ENCODE measurements at places on chromosomes 7 and 10.

DNA sequence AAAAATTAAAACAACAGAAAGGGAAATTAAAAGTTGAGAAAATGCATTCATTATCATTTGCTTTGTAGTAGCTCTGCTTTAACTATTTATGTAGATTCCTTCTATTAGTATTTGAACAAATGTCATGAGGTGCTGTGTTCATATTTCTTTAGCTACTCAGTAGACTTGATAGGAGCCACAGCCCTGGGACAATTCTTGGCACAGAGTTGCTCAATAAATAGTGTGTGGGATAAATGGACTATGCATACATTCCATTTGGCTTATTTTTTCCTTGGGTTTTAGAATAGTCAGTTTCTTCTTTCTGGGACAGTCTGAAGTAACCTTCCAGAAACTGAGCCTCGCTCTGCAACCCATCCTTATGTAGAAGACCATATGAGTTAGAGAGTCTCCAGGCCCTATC is 13.4 kb downstream of the RPP30 start:
- DNase-seq, result no peak

DNA sequence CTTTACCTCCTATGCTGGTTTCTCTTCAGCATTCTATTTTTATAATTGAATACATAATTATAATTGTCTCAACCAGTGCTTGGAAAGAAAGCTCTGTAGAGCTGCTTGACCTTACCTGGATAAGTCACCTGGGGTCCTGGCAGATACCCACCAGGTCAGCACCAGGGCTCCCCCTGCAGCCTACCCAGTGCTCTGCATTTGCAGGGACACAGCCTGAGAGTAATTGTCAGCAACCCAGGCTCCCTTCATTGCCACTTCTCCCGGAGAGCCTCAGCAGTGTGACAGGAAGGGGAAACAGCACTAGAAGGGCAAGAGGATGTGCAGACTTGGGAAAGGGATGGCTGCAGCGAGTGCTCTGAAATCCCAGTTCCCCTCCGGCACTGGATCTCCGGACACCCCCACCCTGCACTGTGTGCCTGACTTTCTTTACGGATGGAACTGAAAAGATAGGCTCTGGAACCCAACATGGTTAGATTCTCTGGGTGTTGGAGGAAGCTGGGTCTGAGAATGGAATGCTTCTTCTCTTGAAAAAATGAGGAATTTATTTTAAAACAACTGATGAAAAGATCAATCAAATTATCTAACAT is 11.4 kb upstream of the PAX4 start:
- no peak for DNase-seq

DNA sequence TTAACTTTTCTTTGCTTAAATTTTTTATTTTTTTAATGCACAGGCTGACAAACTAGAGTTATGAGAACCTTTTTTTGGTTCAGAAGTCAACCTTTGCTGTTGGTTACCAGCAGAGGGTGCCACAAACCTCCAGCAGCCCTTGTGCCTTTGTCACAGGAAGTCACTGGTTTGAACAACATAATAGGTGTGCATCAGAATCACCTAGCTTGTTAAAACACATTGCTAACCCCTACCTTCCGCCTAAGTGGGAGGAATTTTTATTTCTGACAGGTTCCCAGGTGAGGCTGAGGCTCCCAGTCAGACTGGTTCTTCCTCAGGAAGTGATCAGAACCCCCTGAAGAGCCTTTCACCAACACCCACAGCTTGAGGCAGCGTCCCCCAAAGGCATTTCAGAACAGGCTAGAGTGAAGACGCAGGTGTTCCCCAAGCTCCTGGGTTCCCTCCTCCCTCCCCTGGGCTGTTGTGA is 22.6 kb upstream of the VDAC2 start:
- peak; percentile 61 for DNase-seq

DNA sequence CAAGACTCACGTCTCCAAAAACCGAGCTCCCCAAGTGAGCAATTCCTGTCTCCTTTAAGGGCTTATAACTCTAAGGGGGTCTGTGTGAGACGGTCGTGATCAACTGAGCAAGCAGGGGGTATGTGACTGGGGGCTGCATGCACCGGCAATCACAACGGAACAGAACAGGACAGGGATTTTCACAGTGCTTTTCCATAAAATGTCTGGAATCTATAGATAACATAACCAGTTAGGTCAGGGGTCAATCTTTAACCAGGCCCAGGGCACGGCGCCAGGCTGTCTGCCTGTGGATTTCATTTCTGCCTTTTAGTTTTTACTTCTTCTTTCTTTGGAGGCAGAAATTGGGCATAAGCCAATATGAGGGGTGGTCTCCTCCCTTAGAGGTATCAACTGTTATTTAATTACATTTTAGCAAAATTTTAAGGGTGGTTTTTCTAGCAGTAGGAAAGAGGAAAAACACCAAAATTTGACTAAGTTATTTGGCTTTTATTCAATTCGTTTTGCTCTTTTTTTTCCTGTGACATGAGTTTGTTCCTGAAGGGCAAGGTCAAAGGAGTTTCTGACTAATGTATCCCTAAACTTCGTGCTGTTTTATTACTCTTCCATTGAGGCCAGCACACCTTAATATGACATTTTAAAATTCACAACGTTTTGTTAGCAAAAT is 121.4 kb upstream of the SEC61G start:
- no peak for DNase-seq

DNA sequence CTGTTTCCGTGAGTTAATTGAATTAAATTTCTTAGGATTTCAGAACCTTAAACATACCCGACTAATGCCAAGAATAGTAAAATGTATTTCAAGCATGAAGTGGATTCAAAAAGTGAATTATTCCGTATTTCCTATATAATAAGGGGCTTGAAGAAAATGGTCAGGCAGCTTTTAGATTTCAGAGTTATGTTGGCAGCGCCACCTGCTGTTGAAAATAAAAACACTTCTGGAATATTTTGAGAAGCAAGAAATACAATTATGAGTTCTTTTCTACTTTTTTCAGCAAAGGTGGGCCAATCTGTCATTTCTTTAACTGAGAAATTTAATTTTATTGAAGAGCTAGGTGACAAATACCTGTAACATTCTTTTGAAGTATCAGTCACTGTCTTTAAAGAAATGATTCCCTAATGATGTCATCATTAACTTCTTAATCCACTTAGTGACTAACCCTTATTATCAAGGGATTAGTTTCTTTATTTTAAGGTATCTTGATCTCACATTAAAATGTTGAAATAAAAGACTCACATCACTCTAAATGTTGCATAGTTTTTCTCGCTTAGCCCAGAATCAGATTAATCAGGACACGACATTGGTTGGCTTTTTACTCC is 36.6 kb upstream of the AGR3 start:
- peak; percentile 25 for DNase-seq

GRCh38 chr10:50362547-50363125 is 111.3 kb upstream of the ASAH2 start:
- no peak for DNase-seq

DNA sequence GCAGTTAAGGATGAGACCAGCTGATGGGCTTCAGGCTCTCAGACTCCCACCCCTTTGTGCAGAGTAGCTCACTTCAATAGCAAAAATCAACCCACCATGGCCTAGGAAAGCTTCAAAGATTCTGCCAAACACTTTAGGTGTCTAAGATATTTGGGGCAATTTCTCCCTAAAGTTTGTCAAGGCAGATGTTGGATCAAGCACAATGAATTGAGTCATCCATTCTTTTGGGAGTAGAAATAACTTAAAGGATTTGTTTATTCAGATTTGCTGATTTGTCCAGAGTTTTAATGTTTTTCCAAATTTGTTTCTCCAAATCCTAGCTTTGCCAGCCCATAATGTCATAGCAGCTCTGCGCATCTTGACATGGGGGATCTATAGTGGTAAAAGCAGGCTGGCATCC is 855.1 kb downstream of the LRMDA start:
- DNase-seq, result no peak

DNA sequence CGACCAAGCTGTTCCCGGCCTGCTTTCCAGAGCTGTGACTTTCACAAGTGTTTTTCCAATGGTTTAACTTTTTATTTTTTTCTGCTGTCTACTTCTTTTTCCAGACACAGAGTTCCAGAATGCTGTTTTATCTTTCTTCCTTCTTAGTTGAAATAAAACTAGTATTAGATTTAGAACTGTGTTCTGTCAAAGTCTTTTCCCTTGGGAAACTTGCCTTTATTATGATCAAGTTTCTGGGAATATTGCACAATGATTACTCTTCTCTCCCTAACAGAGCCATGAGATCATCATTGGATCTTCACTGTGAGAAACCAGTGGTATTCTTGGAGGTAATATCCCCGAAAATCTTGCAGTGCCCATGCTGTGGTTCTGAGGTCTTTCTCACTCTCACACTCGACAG is 104.9 kb upstream of the KCND2 start:
- no peak for DNase-seq

DNA sequence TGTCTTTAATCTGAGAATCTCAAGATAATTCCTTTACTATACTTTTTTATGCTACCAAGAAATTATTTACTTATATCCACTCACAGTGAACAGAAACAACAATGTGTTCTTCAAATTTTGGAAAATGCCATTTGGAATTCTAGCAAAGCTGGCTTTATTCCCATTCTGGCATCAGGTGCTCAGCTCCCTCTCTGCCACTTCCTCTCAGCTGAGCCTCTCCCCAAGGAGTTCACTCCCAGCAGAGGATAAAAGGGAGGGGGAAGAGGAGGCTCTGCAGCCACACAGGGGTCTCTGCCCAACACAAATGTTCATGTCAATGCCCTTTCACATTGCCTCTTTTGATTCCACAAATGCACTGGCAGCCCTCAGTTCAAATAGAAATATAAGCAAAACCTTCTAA is 116.9 kb downstream of the CPEB3 start:
- DNase-seq, result no peak

- DNase-seq, result no peak
Observed at GRCh38 chr7:64640504-64640903, 25.4 kb upstream of the ZNF107 start.

DNA sequence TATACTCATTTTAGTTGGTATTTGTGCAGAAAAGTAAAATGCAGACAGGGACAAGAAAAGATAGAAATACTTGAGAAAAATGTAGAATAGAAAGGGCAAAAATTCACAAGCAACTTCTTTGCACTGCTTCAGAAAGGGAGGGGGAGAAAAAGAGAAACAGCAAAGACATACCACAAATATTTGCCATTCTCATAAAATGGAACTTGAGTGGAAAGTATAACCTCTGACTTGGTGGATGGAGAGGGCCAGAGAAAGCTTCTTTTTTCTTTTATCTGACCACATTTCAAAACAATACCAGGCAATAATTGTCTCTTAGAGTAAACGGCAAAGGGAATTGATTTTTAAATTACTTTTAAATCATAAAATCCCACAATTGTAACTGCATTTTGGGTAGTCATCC is 35.8 kb upstream of the TRUB1 start:
- DNase-seq, result peak; percentile 22

DNA sequence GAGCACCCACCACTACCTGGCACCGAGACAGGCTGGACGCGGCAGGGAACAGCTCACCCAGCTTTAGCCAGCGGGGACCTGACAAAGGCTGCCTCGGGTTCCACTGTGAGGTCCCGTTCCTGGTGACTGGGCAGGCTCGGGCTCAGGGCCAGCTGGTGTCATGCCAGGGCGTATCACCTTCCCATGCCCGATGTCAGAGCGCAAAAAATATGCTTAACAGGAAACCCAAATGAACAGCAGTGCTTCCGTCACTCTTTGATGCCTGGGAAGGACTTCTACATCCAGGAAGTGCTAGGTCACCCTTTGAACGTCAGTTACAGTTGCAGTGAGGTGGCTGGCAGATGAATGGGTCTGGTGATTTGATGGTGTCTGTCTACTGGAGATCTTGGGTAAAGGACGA is 106.0 kb downstream of the ADARB2 start:
- DNase-seq, result no peak

GRCh38 chr10:124698545-124699469 is 45.4 kb downstream of the FAM53B start:
- DNase-seq, result no peak

- no peak for DNase-seq
Observed at GRCh38 chr7:133121175-133121844, 39.4 kb upstream of the CHCHD3 start.

DNA sequence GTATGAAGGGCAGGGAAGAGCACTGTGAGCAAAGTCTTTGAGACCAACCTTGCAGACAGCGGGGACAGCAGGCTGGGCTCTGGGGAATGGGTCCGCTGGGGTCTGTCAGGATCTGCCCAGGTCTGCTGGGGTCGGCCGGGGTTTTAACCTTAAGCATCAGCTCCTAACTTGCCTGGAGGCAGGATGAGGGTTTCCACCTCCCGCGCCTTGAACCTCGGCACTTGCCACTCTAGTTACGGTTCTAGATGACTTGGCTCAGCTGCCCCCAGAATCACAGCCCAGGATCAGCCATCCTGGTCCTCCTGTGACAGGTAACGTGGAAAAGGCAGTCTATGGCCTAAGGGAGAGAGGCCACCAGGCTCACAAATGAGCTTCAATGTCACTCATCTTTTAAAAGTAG is 50.4 kb upstream of the CACUL1 start:
- no peak for DNase-seq

DNA sequence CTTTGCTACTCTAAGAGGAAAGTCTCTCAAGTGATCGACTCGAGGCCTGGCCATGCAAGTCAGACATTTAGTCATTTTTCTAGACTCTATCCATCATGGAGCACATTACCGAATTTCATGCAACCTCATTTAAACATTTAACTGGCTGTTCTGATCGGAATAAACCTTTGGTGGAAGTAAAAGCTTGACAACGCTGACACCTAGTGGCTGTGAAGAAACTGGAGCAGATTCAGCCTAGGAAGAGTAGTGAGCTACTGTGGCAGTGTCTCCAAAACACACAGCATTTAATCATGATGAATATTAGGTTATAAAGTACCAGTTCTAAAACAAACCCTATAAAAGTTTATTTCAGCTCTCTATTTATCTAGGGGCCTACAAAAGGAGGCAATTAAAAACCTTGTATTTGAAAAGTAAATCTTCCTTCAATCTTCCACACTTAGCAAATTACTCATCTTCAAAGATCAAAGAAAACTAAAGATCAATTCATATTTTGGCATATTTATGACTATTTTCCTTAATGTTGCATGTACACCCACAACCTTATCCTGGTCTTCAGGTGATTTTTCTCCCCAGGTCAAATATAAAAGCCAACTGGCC is 175.0 kb downstream of the CTNNA3 start:
- peak; percentile 38 for DNase-seq

DNA sequence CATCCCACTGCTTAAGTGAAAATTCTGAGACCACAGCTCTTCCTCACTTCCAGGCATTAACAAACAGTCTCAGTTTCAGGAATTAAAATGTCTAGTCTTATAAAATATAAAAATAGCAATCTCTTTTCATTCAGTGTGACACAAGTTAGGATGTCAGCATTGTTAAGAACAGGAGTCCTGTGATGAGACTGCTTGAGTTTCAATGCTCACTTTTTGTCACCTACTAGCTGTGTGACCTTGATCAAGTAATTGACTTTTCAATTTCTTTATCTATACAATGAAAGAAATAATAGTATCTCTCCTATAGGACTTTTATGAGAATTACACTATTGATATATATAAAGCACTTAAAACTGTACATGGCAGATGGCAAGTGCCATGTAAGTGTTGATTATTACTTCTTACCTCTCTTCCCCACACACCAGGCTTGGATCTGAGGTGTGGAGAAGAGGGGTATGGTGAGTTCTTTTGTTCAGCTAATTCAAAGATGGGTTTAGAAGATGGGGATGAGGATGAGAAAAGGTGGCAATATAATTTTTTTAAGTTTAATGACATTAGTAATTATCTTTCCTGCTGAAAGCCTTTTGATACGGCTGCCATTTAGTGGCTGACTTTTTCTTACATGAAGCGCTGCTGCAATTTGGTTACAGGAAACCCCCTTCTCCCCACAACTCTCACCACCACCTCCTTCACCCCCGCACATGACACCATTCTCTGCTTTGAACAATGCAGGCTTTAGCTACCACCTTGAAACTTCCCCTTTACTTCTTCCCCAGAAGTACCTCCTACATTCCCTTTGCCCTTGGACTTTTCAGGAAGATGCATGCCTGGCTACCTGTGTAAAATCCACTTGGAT is 20.8 kb upstream of the HYAL4 start:
- DNase-seq, result no peak

GRCh38 chr7:116290740-116291139 is 80.4 kb downstream of the TES start:
- peak; percentile 2 for DNase-seq

All from HTR-8/SVneo (cell line).